ENCODE measurements at places on chromosomes 13 and 19.

GRCh38 chr19:38695832-38696728, 48.2 kb downstream of the CAPN12 start:
- peaks cover 3% of the 10 kb centered on the region for H3K4me1 ChIP-seq
- no peak overlapping the region for H3K4me3 ChIP-seq
- H3K36me3 ChIP-seq, result peaks cover 85% of the 10 kb centered on the region
- no peaks in the 10 kb centered on the region for H3K27me3 ChIP-seq

DNA sequence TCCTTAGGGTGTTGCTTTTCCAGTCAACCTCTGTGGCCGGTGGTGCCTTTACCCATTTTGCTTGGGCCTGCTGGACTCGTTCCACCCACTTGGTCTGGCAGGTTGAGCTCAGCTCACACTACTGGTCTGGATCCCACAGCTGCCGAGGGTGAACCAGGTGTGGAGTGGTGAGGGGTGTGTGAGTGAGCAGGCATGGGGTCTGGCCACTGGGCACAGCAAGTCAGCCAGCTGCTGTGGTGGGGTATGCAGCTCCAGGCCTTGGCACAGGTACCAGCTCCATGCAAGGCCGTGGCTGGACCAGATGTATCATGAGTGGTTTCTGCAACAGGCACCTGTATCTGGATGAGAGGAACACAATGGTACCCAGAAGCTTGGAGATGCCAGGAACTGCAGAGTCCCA, 277.6 kb upstream of the KLHL1 start:
- no peak overlapping the region for H3K4me3 ChIP-seq
- no peak overlapping the region for H3K27ac ChIP-seq
- H3K4me1 ChIP-seq, result no peaks in the 10 kb centered on the region
- no peaks in the 10 kb centered on the region for H3K36me3 ChIP-seq

- peak; percentile 66 for DNase-seq
- peak within 1 kb of the TSS; percentile 79 for H3K4me3 ChIP-seq
- peaks cover 38% of the 10 kb centered on the region for H3K36me3 ChIP-seq
- H3K27ac ChIP-seq, result peak within 1 kb of the TSS; percentile 100
- H3K4me1 ChIP-seq, result peaks cover 46% of the 10 kb centered on the region
- H3K27me3 ChIP-seq, result no peaks in the 10 kb centered on the region
Observed at GRCh38 chr19:46601318-46602224, at the start of gene CALM3. CALM3 (plus strand) TSS chr19:46601330; CDS start chr19:46601435, 105 bp downstream.

GRCh38 chr19:10854350-10855089, 6.3 kb downstream of the C19orf38 start:
- H3K4me3 ChIP-seq, result no peak overlapping the region
- peak overlapping the region; percentile 36 for H3K27ac ChIP-seq
- no peak for DNase-seq
- no peaks in the 10 kb centered on the region for H3K27me3 ChIP-seq
- no peaks in the 10 kb centered on the region for H3K4me1 ChIP-seq
- H3K36me3 ChIP-seq, result no peaks in the 10 kb centered on the region

DNA sequence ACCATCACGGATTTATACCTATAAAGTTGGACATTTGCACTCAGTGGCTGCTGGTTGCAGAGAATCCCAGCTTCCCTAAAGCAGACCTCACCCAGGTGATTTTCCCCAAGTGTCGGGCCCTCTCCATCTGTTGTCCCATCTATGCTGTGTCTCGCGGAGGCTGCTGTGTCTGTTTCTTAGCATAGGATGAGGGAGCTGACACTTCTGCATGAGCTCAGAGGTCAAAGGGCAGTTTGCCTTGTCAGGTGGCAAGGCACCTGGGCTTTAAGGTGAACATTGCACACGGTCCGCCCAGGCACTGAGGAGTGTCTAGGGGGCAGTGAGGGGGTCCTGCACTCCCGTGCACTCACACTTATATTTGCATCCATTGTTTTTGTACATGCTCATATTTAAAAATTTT, 151.6 kb downstream of the ZIC5 start:
- H3K27me3 ChIP-seq, result 0 out of 3 replicates have a peak, but pooled peaks cover 4% of the 10 kb centered on the region
- no peak overlapping the region for H3K27ac ChIP-seq
- no peak overlapping the region for H3K4me3 ChIP-seq
- DNase-seq, result no peak
- H3K36me3 ChIP-seq, result no peaks in the 10 kb centered on the region
- H3K4me1 ChIP-seq, result no peaks in the 10 kb centered on the region

- H3K27ac ChIP-seq, result no peak overlapping the region
- H3K4me1 ChIP-seq, result peaks cover 4% of the 10 kb centered on the region
- no peak overlapping the region for H3K4me3 ChIP-seq
- H3K36me3 ChIP-seq, result no peaks in the 10 kb centered on the region
- no peak for DNase-seq
Observed at GRCh38 chr13:25085125-25085742, 10.7 kb upstream of the PABPC3 start.
